A549 treated with CpdA at 1 μM for 4 hours (cell line): ENCODE measurements at places on chromosomes 13 and 19. TPM values are rescaled to one million over a fixed set of nuclear protein-coding genes. Genes with fewer than 3 reads are reported as not detected.

TEAD2 gene
- 14.6 to 19.1 TPM (median 16.8 TPM) in 5 replicates for total RNA-seq

PSG6 gene
- not detected in 5 replicates for total RNA-seq

CNFN gene
- total RNA-seq: 39.7 to 50.8 TPM (median 46.1 TPM) in 5 replicates

CCDC8 gene
- not detected in 5 replicates for total RNA-seq
